ENCODE measurements at places on chromosomes 12 and 14. TPM values are rescaled to one million over a fixed set of nuclear protein-coding genes. Genes with fewer than 3 reads are reported as not detected.

The NT5DC3 gene
- 3.4 TPM for total RNA-seq

The BICDL1 gene
- total RNA-seq: not detected

The GLIPR1L2 gene
- 0.71 TPM for total RNA-seq

The INHBC gene
- not detected for total RNA-seq

The TNFAIP2 gene
- total RNA-seq: 114 TPM

The CCND2 gene
- 44.0 TPM for total RNA-seq
